Stimulated activated CD8-positive, alpha-beta memory T cell treated with anti-CD3 and anti-CD28 coated beads, Interleukin-15, amount 100 ng/mL, for 1 hour (primary cell): ENCODE measurements at places on chromosomes 3 and 15.

GRCh38 chr3:107894998-107895397, 195.8 kb downstream of the CD47 start:
- DNase-seq = no peak

DNA sequence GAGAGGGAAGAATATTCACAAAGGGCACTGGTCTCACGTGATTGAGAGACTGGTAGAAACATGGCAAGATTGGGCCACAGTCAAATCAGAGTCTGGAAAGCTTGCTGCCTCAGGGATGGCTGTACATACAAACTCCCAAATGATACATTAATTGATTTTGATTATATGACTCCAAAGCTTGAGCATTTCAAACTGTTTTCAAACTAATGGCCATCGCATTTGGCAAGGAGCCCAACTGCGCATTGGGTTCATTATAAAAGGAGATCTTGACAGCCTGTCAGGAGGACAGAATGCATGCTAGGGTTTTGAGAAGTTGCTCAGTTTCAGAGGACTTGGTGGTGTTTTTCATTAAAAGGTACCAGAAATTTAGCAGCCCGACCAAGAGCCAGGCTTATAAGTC, 117.7 kb downstream of the PTPRG start:
- no peak for DNase-seq

- DNase-seq = no peak
Measured at GRCh38 chr15:66738116-66738515, 36.1 kb downstream of the SMAD6 start.

DNA sequence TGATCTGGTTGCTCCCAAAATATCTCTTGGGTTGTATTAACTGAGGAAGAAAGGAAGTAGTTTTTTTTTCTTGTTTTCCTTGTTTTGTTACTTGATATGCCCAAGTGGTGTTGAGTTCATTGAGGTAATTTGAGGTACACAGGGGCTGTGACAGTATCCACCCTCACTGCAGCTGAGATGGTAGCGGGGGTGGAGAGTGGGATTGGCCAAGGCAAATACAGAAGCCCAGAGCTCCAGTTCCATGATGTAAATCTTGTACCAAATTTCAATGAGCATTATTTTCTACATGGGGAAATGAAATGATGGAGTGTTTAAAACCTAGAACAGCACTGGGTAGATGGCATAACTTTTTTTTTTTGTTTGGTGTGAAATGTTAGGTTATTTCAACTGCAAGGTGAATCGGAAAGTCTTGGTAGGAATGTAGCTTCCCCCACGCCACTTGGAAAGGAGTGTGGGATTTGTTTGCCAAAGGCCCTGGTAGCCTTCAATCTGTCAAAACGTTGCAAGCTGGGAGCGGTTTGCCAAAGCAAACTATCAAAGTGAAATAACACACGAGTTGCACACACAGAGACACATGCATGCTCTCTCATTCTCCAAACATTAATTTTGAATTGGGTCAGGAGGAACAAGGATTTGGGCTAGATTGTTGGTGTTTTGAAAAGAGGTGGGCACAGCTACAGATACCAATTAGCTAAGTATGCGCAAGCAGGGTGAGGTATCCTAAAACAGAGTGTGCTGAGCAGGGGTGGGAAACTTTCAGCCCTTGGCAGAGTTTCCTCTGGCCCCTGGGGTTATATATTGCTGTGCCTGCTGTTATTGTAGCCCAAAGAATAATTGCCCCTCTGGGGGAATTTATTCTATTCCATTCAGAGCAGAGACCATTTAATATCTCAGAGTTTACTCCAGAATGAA, 34.6 kb downstream of the THSD4 start:
- DNase-seq = no peak

DNA sequence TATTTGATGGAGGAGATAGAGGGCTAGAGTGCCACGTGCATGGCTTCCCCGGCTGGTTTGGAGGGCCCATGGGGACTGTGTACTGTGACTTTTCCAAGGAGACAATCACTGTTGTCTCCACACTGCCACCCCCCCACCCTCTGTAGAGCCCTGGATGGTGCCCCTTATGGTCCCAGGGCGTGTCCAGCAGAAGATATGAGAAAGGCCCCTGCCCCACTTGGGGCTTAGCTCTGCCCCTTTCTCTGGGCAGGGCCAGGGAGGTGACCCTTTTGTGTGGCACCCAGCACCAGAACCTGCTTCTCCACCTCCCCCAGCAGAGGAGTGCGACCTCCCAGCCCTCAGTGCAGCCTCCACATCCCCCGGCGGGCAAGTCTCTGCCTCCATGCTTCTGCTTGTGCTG, 32.1 kb downstream of the SPSB4 start:
- no peak for DNase-seq

DNA sequence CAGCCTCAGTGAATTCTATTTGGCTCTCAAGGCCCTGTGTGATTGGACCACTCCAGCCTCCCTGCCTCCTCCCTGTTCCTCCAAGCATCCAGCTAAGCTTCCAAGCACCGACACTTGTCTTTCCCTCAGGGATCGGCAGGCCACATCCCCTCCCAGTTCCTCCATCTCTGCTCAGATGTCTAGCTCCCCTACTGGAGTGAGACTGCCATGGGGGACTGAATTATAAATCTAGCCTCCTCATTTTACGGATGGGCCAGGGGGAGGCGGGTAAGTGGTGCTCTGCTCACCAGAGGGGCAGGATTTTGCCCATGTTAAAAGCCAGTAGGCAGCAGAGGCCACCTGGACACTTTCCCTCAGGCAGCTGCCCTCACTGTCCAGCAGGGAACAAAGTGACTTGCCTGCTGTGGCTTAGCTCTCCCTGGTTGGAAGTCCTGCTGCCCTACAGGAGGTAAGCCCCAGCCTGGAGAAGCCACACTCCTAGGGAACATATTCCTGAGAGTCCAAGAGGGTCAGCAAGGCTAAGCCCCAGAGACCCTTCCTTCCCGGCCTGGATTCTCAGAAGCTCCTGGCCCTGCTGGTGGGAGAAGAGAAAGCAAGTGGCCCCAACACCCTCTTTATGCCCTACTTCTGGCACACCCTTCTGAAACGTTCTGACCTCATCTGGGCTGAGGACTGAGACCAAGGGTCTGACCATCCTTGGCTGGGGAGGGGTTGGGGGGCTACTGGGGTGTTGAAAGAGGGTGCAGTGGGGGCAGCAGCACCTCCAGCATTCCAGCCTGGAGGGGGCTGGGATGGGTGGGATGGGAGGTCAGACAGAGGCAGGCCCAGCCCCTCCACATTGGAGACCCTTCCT, 9.1 kb upstream of the HHATL start:
- no peak for DNase-seq

DNA sequence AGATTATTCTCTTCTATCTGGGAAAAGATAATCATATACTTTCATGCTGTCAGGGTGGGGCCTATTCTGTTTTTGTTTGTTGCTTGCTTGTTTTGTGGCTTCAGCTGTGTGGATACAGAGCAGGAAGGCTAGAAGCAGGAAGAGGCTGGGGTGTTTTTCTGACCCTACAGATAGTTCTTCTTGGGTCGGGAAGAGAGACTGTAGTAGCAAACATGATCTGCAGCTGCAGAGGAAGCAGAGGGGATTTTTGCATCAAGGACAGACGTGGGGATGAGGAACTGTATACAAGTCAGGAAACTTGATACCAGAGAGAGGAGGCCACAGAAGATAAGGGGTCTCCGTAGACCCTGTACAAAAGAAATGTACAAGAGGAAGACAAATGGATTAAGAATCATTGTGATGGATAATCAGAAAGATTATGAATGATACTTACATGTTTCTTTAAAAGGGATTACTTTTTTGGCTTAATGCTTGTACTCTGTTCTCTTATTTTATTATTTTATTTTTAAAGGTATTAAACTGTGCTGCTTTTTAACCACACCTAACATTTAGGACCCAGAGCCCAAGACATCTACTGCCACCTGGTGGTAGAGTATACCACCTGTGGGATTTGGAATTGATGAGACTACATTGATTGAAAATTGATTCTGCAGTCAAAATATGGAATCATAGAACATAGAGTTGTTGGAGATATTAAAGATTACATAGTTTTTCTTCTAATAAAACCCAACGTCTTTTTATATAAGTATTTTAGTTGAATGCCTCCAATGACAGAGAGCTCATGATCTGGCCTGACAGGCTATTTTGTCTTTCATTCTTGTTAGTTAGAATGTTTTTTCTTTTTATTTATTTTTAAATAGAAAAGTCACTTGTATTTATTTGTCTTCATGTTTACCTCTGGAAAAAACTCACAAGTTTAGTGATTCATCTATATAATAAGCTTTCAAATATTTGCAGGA, 87.3 kb upstream of the ROPN1 start:
- DNase-seq = no peak

- DNase-seq = no peak
Measured at GRCh38 chr3:15102836-15103235, 3.9 kb upstream of the RBSN start.

DNA sequence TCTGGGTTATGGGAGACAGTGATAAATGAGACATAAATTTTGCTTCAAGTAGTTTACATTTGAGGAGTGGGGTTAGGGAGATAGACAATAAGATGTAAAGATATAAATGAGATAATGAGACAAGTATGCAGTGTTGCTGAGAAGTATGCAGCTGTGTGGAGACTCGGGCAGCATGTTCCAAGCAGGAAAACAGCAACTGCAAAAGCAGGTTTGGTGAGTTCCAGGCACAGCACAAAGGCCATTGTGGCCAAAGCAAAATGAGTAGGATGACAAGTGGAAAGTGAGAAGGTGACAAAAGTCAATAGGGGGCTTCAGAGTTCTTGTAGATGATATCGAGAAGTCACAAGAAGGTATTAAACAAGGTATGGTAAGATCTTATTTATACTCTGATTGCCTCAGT, 259.1 kb upstream of the PEX5L start:
- DNase-seq = no peak

- DNase-seq = no peak
Measured at GRCh38 chr3:46897829-46898320, 20.4 kb downstream of the PTH1R start.

- no peak for DNase-seq
Measured at GRCh38 chr3:30502051-30502741, 104.2 kb upstream of the TGFBR2 start.

- no peak for DNase-seq
Measured at GRCh38 chr3:2910997-2911396, 199.2 kb downstream of the IL5RA start.

DNA sequence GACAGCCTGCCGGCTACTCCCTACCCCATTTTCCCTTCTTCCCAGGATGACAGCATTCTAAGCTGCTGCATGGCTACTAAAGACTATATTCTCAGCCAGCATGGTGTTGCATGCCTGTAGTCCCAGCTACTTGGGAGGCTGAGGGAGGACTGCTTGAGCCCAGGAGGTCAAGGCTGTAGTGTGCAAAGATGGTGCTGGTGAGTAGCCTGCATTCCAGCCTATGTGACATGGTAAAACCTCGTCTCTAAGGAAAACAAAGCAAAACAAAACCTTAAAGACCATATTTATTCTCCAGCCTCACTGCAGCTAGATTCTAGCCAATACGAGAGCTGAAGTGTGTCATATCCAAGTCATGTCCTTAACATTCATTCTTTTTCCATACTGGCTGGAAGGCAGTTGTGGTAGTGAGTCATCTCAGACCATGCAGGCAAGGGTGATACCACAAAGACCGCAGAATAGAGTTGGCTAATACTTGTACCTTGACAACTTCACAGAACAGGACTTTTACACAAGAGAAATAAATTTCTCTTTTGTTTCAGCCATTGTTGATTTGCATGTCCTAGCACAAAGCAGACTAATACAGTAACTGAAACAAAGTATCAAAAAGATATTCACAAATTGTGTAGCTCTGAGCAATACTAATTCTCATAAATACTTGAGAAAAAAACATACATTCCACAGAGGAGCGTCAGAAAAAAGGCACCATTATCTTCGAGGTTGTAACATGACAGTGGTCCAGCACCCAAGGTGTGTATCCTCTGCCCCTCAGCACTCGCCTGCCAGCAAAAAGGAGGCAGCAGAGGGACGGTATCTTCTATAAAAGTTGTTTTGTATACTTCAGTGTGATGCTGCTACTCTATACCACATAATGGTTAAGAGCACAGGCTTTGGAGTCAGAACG, 14.8 kb downstream of the PBRM1 start:
- DNase-seq = no peak

DNA sequence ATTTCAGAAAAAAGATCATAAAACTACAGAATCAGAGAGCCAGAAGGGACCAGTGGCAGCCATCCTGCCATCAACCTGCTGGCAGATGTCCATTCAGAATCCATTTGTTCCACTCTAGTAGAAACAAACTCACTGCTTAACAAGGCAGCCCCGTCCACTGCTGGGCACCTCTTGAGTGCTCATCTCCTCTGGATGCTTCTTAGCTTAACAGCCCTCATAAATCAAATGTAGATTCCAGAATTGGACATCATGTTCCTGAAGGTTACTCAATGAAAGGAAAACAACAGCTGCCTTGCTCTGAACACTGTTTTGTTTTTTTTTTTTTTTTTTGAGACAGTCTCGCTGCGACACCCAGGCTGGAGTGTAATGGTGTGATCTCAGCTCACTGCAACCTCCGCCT, 37.3 kb downstream of the ABCC5 start:
- no peak for DNase-seq

DNA sequence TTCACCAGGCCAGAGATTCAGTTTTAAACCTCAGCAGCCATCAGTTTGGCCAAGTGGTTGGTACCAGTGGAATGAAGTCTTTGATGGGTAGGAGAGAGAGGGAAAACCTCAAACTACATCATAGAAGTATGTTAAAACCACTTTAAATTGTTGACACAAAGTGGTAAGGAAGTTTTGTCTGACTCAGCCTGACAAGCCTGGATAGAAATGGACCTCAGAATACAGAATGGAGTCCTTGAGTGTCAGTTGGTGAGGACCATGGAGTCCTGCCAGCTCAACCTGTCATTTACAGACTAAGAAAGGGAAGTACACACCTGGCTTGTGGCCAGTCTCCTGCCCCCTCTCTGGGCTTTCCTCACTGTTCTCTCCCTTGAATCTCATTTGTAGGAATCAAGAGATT, 12.1 kb downstream of the EAF1 start:
- DNase-seq = no peak

- no peak for DNase-seq
Measured at GRCh38 chr3:87200060-87200647, 27.0 kb upstream of the CHMP2B start.
